ENCODE measurements at places on chromosomes 11 and 22. TPM values are rescaled to one million over a fixed set of nuclear protein-coding genes. Genes with fewer than 3 reads are reported as not detected.

SAA4 gene
- total RNA-seq: not detected

KCNK4 gene
- total RNA-seq: not detected

TMPRSS5 gene
- under 0.01 TPM for total RNA-seq

HMGXB4 gene
- 32.3 TPM for total RNA-seq

UBQLN3 gene
- not detected for total RNA-seq

RNF215 gene
- total RNA-seq: 24.1 TPM

FGF4 gene
- total RNA-seq: not detected

TUBA8 gene
- total RNA-seq: 0.62 TPM

LRRC56 gene
- 0.62 TPM for total RNA-seq

TRIM49 gene
- not detected for total RNA-seq

EXPH5 gene
- 1.1 TPM for total RNA-seq
